ENCODE measurements at places on chromosomes 11 and 22. TPM values are rescaled to one million over a fixed set of nuclear protein-coding genes. Genes with fewer than 3 reads are reported as not detected.

The GRK2 gene
- 31.7 TPM for total RNA-seq

The SHISAL1 gene
- 1.2 TPM for total RNA-seq

The GDPD4 gene
- total RNA-seq: not detected

The CLCF1 gene
- total RNA-seq: 13.4 TPM

The TNRC6B gene
- total RNA-seq: 5.1 TPM
